ENCODE measurements at places on chromosomes 7 and 10. TPM values are rescaled to one million over a fixed set of nuclear protein-coding genes. Genes with fewer than 3 reads are reported as not detected.
A peak's percentile ranks its signal among the peaks of the same experiment; 100 is the strongest.

DNA sequence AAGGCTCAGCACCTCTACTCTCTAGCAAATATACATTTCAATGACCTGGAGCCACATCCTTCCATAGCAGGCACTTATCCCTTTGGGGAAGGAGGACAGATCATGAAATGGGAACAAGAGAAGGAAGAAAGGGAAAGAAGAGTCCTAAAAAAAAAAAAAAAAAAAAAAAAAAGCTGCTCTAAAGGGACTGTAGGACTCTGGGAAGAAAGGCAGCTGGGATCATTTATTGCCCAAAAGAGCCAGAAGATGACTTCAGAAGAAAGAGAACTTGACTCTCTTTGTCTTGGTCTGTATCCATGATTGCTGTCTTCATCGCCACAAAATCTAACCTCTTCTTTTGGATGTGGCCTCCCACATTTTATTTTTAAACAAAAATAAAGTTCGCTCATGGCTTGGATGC lies 203.6 kb upstream of the CELF2 start:
- no peak for DNase-seq

GRCh38 chr10:120993089-120993488 lies 141.9 kb downstream of the WDR11 start:
- DNase-seq = no peak

GRCh38 chr7:36088553-36088952 lies 64.5 kb upstream of the EEPD1 start:
- DNase-seq = no peak

- no peak for DNase-seq
Measured at GRCh38 chr7:84841809-84842208, 345.0 kb downstream of the SEMA3D start.

DNA sequence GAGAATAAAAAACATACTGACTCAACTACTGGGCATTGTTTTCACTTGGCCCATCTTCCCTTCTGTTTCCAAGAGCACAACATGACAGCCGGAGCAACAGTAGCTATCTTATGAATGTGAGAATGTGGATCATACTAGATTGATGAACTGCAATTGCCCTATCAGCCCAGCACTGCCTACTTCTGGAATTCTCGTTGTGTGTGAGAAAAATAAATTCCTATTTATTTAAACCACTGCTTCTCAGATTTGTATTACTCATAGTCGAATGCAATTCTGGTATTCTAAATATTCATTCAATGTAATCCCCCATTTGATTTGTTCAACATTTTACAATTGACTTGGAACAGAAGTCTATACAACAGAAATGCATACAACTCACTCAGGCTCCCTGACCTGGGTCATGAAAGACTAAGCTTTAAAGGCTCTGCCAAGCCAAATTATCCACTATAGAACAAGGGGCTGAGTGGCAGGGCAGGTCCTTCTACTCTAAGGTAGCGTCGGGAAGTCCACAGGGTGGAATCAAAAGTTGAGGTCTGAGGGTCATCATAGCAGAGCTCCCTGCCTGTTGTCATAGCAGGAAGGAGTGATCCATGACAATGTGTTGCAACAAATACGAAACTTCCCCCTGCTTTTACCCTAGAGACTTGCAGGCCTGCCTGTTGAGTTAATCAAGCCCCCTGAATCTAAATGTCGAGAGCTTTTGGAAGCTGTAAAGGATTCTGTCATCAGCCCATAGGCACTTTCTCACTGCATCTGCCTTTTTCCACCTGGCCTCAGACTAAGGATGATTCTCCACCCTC lies 12.4 kb upstream of the JAZF1 start:
- no peak for DNase-seq

GRCh38 chr7:69843653-69844052 lies 245.4 kb downstream of the AUTS2 start:
- no peak for DNase-seq

DNA sequence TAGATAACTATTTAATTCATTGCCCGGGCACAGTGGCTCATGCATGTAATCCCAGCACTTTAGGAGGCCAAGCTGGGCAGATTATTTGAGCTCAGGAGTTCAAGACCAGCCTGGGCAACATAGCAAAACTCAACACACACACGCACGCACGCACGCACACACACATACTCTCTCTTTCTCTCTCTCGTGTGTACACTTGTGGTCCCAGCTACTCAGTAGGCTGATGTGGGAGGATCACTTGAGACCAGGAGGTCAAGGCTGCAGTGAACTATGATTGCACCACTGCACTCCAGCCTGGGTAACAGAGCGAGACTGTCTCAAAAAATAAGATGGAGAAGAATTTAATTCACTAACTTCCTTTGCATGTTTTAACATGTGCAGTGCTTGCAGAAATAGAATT lies 38.1 kb downstream of the PTPN12 start:
- DNase-seq = no peak

DNA sequence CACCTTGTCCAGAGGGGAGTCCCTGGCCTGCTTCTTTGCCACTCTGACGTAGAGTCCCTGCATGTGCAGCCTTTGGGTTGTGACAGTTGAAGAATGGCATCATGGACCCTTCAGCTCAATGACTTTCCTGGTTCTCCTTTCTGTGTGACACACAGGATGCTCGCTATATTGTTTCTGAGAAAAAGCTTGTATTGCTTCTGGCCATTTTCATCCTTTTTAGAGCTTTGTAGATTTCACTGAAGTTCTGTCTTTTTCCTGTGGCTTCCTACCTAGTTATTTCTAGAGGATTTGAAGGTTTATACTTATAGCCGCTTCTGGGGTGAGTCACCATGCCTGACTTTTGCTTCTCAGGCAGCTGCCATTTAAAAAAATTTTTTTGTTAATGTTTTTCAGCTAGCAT lies 27.0 kb downstream of the SND1 start:
- DNase-seq = no peak

DNA sequence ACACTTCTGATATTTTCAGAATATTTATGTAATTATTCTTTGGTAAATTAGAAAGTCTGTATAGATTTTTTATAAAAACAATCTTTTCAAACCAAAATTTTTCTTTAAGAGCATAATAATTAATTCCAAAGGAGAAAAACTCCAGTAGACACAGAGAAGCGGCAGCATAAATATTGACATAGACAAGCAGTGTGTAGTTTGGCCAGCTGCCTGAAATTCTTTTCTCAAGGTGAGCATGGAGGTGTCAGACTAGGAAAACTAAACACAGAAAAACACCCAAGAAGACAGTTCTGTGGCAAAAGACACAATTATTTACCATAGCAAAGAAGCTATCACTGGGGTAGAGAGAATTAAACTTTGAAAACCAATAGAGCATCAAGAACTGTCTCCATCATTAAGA lies 82.4 kb downstream of the KLF6 start:
- no peak for DNase-seq

- no peak for DNase-seq
Measured at GRCh38 chr10:73768881-73769280, 13.0 kb upstream of the CHCHD1 start.

DNA sequence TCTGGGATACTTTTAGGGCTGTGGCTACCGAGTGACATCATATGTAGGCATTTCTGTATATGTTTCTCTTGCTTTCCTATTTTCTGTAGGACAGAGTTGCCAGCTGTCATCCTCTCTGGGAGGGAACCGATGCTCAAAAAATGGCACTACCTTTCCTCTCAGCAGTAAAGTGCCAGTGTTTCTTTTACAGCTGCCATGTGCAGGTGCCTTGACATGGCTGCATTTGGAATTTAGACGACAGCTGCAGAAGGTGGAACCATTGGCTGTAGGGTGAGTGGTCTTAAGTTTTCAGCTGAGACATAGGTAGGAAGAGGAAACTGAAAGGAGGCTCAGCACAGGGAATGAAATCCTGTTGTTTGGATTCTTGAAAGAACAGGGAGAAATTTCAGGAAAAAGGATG lies 20.2 kb upstream of the RPA3 start:
- no peak for DNase-seq

DNA sequence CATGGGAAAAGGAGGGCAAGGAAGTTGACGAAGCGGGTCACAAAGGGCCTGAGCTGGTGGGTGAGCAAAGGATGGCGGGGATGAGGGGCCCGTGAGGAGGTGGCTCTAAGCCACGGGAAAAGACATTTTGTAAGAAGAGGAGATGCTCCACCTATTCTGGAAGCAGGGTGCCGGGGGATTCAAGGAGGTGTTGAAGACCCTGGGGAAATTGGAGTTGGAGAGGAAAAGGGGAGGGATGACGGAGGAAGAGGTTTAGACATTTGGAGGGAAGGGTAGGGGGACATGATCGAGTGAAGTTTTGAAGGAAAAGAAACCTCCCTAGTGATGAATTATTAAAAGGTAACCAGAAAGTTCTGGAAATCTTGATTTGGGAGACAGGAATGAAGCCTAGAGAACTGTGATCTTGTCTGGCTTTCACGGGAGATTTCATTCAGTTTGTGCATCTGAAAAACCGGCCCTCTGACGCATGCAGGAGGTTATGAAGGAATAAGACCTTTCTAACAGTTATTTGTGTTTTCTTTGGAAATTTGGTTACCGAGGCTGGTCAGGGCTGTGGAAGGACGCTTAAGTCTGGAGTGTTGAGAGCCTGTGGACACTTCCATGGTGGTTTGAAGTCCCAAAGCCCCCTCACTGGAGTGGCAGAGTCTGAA lies 1.4 kb downstream of the SMO start:
- DNase-seq = no peak

GRCh38 chr10:89207181-89207800 lies at the start of gene CH25H:
Gene CH25H, minus strand, starts transcription at chr10:89207317. Its CDS starts 25 bp downstream, at chr10:89207292.
- DNase-seq = no peak

GRCh38 chr7:105149827-105150226 lies 135.8 kb downstream of the KMT2E start:
- DNase-seq = no peak

- DNase-seq = no peak
Measured at GRCh38 chr7:150481186-150481920, 30.9 kb downstream of the GIMAP8 start.

DNA sequence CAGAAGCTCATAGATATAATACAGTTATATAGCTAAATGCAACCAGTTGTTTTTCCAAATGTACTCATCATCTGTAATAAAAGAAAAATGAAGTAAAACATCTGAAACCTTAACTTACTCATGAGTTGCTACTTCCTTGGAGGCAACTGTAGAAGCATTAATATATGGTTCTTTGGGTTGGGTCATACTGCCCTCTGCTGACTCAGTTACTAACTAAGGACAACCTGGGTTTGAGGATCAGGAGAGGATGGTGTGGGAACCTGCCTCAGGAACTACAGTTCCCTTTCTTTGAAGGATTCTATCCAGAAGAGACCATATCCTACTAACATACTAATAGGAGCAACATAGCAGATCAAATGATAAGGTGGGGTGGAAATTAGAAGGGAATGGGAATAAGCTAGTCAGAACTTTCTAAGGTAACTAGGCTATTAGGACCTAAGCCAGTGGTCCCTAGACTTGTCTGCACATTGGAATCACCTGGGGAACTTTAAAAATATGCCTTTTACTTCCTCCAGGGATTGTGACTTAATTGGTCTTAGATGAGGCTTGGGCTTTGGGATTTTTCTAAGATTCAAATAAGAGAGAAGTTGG lies 20.7 kb downstream of the COX15 start:
- no peak for DNase-seq

DNA sequence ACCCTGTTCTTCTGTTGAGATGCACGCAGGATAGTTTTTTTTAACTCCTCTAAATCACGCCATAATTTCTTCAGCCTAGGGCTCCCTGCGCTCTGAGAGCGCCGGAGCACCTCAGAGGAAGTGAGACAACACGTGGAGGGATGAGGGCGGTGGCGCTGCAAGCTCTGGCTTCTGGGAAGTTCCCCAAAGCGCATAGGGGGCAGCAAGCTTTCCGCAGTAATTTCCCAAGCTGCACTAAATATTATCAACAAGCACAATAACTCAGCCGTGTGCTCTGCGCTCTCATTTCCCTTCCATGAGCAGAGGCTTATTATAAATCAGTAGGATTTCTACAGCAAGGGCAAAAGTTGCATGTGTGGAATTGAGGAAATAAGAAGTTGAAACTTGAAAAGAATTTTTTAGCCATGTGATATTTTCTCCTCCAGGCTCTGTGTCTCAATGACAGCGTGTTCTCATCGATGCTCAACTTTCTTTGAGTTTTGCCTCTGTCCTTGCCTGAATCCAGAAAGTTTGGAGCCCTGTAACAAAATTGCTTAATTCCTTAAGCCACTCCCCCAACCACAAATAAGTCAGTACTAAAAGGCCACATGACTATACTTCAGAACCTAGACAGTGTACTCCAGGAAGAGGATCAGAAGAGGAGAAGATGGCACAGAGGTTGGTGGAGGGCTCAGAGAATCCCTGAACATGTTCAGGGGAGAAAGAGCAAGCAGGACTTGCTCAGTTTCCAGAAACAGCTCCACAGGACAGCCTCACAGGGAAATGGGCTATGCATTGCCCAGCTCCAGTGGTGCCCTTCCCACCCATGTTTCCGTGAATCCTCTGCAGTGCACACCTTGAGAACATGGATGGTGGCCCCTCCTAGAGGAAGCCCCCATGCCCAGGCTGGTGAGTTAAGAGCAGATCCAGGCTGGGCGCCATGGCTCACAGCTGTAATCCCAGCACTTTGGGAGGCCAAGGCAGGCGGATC lies 221.5 kb upstream of the GHITM start:
- no peak for DNase-seq

GRCh38 chr7:38512704-38513103 lies 118.5 kb downstream of the AMPH start:
- no peak for DNase-seq

- DNase-seq = peak; percentile 31
Measured at GRCh38 chr10:61662794-61663259, at the start of gene CABCOCO1. Gene CABCOCO1, plus strand, starts transcription at chr10:61662929. Its CDS starts 44 bp downstream, at chr10:61662973.

DNA sequence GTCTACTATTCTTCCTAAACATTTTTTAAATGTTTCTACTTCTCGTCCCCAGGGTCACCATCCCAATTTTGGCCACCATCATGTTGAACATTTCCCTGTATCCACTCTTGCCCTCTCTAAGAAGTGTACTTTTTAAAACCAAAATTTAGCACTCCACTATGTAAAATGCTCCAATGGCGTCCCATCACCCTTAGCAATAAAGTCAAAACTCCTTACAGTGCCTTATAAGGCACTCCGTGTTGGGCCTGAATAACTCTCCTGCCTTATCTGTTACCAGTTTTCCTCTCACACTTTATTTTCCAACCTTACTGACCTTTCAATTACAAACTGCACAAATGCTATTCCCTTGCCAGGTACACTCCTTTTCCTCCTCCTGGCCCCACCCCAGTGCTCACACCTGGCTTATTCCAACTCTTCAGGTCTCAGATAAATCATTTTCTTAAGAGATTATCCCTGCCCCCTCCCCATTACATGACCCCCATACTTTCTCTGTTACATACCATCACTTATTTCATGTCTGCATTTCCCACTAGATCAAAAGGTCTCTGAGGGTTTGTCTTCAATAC lies 1.3 kb downstream of the TMEM168 start:
- no peak for DNase-seq

GRCh38 chr7:151600331-151600730 lies 80.6 kb upstream of the RHEB start:
- DNase-seq = no peak

GIMAP6 gene
- 13.0 TPM for polyA plus RNA-seq

NEUROG3 gene
- not detected for polyA plus RNA-seq

GNAT3 gene
- not detected for polyA plus RNA-seq

NUTM2B gene
- polyA plus RNA-seq = 1.2 TPM

CYP3A7 gene
- 1.4 TPM for polyA plus RNA-seq

ZDHHC4 gene
- polyA plus RNA-seq = 76.3 TPM

SPAM1 gene
- polyA plus RNA-seq = not detected

SLC16A9 gene
- 31.8 TPM for polyA plus RNA-seq

All from renal cortex interstitium (tissue), 15 donors.